Left ventricle myocardium inferior (tissue), 1 donor: ENCODE measurements at places on chromosomes 2 and 18.

- no peak for DNase-seq
Observed at GRCh38 chr2:108621687-108622681, 87.7 kb downstream of the LIMS1 start.

GRCh38 chr2:117553448-117553847 is 261.0 kb upstream of the DDX18 start:
- DNase-seq = no peak

GRCh38 chr2:218985021-218985324 is at the start of gene FEV:
Gene FEV (minus strand): TSS chr2:218985184. CDS start chr2:218985075, 109 bp downstream.
- DNase-seq = no peak

- DNase-seq = no peak
Observed at GRCh38 chr2:53727921-53728320, 39.7 kb upstream of the CHAC2 start.

- no peak for DNase-seq
Observed at GRCh38 chr2:19525313-19525712, 166.9 kb upstream of the OSR1 start.

GRCh38 chr2:176491172-176491904 is 222.1 kb downstream of the MTX2 start:
- peak; percentile 78 for DNase-seq

DNA sequence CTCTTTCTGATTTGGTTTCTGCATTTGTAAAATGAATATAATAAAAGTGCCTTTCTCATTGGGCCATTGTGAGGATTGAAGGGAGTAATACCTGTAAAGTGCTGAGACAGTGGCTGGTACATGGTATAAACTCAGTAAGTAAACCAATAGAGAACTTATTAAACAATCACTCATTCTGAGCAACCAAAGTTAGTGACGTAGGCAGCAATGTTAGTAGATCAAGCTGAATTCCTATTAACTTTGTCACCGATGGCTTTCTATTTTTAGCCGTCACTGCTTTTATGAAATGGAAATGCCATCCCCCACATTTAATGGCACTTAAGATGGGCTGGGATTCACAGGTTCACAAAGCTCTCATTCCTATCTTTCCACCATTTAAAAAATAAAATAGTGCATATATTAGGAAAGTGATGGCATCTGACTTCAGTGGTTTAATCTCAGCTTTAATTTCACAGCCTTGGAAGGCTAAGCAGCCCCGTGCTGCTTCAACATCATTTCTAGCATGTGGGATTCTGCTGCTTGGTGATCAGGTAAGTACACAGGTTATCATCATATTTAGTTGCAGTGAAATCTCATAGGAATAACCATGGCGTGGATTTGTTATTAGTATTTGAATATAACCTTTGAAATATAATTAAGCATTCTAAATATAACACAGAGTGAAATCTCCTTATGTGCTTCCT is 17.6 kb upstream of the PPP4R1 start:
- no peak for DNase-seq

- DNase-seq = no peak
Observed at GRCh38 chr2:102229141-102229769, 42.4 kb downstream of the IL1RL2 start.

- peak; percentile 12 for DNase-seq
Observed at GRCh38 chr2:238167761-238168160, 9.0 kb downstream of the ERFE start.

DNA sequence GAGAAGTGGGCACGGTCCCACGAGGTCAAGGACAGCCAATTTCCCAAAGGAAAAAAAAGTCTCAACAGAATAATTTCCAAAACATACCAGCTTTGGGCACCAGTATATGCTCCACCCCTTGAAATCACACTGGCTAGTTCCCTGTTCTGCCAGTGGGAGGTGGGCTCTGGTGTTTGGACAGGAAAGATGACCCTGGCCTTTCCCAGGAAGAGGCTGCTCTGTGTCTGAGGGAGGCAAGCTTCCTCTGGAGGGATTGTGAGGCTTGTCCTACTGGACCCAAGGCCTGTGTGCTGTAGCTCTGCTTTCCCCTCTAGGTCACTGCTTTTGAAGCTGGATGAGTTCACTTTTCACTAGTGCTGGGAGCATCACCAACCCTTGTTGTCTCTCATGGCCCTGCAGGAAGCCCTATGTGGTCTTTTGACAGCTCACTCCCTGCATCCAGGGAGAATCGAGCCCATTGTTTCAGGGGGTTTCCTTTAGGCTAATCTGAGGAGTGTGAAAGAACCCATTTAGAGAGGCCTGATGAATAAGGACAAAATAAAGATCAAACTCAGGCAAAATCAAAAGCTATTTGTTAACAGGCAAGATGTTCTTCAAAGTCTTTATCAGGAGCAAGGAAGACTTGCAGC is 36.3 kb downstream of the CXCR4 start:
- DNase-seq = no peak

- no peak for DNase-seq
Observed at GRCh38 chr2:222760301-222760897, 88.9 kb downstream of the MOGAT1 start.

GRCh38 chr2:188430705-188431104 is 139.0 kb downstream of the GULP1 start:
- no peak for DNase-seq

- peak; percentile 43 for DNase-seq
Observed at GRCh38 chr2:3405876-3406275, 26.4 kb downstream of the TRAPPC12 start.

GRCh38 chr2:203669820-203670219 is 36.6 kb upstream of the CD28 start:
- DNase-seq = no peak

DNA sequence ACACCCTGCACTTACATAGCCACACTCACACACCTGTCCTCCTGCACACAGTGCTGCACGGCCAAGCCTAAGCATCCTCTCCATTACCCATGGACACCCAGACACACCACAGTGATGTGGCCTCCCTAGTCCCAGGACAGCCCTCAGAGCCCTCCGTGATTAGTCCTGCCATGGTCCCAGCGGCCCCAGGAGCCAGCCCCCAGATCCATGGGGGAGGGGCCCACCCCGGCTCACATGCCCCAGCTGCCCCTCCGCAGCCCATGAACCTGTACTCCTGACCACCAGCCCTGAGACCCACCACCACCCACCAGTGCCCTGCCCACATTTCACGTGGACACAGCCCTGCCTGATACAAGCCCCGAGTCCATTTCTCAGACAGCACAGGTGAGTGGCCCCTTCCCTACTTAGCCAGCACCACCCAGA is 8.1 kb upstream of the DUSP2 start:
- no peak for DNase-seq

- no peak for DNase-seq
Observed at GRCh38 chr2:150621526-150622213, 134.2 kb upstream of the RND3 start.

- no peak for DNase-seq
Observed at GRCh38 chr2:154408786-154409185, 289.7 kb upstream of the KCNJ3 start.

DNA sequence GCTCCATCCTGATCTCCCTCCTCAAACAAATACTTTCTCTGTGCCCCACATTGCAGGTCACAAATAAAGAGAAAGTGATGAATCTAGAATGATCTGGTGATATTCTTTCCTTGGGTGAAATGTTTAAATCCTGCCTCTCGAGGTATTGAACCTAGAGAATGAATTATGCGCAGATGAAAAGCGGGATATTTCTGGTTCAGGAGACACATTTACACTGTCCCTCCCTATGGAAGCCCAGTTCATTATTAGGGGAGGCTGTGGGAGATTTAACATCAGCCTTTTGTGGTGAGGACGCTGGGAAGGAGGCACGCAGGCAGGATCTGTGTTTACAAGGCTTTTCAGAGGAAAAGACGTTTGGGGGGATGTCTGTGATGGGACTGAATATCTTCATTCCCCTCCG is 20.6 kb downstream of the MAPRE2 start:
- no peak for DNase-seq

DNA sequence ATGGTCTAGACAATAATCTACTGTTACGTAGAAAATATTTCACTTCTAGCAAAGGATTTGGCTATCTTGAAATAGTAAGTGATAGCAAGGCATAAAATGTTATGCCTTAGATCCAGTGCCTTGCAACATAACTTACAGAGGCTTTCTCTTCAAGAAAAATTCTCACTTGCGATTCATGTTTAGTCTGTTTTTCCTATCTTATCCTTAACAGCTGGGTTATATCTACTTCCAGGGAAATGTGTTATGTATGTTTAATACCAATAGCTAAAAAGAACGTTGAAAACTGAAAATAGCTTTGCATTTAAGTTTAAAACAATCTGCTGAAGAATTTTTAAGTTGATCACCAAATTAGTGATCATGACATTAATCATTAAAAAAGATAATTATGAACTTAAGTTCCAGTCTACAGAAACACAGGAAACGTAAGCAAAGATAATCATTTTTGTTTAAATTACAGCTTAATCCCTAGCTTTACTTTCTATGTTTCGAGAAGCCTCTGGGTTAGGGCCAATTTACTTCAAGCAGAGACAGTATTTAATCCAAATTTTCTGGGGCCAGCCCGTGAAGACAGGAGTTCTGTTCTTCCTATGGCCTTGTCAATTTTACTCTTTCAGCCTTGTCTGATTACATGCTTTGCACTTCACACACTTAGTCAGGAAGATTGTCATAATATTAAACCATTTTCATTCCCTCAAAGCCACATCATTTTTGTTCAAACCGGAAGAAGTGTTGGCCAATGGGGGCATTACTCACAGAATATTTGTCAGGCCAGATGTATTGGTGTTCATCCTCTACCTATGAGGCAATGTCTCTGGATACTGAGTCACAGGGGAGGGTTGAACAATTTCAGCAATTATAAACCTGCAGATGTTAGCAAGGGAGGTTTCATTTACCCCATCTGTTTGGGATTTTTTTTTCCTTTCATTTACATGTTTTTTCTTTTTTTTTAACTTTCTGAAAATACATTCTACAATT is 1132.9 kb upstream of the ZEB2 start:
- no peak for DNase-seq

DNA sequence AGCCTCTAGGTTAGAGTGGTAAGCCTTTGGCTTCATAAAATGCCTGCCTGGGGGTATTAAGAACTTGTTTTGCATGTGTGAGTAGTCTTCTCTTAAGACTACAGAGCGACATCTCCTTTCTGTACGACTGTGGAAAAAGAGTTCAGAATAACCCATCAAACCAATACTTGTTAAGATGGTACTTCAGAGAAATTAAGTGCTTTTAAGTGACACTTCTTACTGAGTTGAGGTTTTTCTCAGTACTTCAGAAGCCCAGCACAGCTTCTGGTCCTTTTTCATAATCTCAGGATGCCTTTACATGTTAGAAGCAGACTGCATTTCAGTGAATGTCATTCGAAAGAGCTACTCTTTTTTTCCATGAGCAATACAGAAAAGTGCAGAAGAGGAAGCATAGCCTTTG is 10.8 kb downstream of the XRCC5 start:
- no peak for DNase-seq

DNA sequence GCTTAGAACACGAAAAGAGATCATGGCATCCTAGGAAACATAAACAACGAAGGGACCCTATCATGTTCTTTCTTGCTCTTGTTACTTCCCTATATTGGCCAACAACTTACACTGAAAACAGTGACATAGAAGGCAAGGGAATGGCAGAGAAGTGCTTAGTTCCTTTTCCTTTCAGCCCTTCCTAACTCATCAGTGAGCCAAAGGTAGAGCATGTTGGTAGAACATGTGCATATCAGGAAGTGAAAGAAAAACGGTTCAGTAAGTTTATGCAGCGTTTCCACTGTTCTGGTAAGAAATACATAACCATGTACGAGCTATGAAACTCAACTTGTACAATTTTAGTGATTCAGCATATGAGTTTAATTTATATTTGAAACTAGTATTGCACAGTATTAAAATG is 21.7 kb downstream of the AKAIN1 start:
- no peak for DNase-seq

DNA sequence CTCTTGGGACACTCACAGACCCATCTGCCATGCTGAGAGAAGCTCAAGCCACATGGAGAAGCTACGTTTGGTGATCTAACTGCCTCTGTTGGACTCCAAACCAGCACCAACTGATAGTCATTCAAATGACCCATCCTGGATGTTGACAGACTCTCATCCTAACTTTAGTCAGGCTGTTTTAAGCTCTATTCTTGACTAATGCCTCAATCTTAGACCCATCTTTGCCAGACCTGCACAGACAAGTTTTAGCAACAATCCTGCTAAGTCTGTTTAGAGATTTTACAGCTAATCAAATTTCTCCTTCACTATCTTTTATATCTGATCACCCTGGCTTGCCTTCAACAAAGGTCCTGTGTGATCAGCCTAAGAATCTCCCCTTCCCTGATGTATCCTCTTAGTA is 245.1 kb downstream of the SCG2 start:
- no peak for DNase-seq

DNA sequence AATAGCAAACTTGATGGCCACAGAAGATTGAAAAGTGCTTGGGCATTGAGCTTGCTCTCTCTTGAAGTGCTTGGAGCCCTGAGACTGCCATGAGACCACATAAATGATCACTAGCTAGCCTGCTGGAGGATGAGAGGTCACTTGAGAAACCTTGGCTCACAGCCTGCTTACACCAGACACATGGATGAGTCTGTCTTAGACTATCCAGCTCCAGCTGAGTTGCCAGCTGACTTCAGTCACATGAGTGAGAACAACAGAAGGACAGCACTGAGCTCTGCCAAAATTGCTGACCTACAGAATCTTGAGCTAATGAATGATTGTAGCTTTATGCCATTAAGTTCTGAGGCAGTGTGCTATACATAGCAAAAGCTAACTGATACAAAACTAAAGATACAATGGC is 18.1 kb downstream of the NABP1 start:
- DNase-seq = peak; percentile 31

DNA sequence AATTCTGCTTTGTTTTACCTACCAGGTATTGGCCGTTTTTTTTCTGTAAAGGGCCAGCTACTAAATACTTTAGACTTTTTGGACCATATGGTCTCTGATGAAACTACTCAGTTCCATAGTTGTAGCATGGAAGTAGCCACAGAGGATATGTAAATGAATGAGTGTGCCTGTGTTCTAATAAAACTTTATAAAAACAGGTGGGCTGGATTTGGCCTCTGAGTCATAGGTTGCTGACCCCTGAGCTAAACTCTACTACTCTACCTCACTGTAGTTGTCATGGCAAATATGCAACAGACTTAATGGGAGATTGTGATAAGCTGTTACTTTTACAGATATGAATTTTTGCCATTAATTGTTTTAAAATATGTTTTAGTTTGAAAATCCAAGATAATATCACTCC is 19.7 kb downstream of the CLIP4 start:
- DNase-seq = no peak

DNA sequence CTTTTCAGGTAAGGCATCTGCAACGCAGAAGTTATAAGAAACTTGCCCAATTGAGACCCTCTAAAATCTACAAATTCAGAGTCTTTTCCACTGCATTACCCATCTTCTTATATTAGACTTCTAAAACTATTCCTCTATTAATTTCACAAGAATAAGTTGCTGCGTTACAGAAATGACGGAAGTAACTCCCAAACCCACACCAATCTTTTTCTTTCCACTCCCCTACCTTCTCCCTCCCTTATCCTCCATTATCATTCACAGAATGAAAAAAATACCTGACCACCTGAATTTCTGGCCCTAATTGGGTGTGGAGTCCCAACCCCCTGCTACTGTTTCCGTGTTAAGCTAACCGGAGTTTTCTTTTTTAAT is 689 bp downstream of the RPRD1A start:
- DNase-seq = no peak

GRCh38 chr2:121810959-121811853 is 55.8 kb downstream of the TSN start:
- peak; percentile 50 for DNase-seq
